ENCODE measurements at places on chromosomes 5 and 9.

DNA sequence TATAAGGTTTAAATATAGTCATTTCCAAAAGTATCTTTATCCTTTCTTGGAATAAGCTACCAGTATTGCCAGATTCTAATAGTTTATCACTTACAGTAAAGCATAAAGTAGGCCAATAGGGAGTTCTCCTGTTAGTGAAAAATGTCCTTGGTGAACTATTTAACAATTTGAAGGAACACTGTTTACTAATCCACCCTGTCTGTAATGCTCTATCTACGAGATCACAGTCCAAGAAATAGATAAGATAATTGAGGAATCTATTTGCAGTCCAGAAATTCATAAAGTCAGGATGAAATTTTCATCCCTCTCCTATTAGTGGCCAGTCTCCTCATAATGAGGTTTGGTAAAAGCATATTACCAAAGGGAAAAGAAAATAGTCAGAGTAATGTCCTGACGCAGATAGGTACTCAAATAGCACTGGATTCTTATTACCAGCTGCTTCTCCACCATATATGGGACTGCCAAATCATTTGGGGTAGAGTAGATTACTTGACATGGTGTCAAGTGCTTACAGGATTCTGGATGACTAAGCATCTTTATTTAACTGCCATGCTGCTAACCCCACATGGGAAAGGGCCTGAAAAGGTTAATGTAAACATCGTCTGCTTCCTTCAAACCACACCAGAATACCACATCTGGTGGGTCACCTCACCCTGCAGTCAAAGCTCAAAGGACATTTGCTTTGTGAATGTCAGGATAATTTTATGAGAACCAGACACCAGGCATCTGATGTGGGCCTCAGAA is 808.1 kb downstream of the EFNA5 start:
- DNase-seq = no peak

DNA sequence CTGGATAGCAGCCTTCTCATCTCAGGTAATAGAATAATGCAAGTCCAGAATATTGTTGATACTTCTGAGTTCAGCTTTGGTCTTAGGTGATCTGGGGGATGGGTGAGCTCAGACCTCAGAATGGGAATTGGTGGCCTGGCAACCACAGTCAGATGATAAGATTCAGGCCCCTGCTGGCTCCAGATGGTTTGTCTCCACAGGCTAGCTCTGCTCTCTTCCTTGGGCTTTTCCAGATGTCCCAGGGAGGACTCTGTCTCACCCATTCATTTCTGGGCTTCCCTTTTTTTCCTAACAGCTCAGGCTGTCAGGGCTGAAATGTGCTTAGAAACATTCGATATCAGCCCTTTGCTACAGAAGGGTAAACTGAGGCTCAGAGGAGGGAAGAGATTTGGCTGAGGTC is 17.6 kb upstream of the TNFSF15 start:
- DNase-seq = no peak

- DNase-seq = no peak
Measured at GRCh38 chr9:105219291-105219805, 25.1 kb upstream of the SLC44A1 start.

DNA sequence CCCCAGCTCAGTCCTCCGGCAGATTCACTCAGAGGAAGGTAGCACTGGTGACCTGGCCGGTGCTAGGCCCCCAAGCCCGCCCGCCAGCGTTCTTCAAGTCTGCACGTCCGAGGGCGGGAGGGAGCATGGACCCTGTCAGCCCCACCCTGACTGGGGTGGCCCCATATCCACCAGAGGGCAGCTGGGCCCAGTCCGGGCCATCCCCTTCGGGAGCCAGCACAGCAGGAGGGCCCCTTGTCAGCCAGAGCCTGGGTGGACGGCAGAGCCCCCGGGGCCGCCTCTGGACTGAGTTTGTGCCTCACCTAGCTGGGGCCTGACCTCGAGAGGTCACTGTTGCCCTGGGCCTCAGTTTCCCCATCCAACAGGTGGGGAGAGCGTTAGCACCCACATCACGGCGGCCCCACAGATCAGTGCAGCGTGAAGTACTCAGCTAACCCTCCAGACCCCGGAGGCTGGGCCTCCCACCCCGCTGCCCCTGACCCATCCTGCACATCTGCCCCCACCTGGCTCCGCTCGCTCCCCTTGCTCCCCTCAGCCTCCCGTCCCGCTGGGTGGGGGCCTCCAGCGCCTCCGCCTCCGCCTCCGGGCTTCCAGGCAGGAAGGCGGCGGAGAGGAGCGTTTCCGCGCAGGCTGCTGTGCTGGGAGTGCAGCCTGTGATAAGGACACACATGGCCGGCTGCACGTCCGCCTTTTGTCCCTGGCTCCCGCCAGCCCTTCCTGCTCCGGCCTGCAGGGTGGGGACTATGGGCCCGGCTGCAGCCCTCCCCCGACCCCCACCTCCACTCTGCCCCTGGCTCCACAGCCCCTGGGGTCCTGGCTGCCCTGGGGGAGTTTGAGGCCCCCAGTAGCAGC is 16.6 kb upstream of the EGFL7 start:
- peak; percentile 67 for DNase-seq

DNA sequence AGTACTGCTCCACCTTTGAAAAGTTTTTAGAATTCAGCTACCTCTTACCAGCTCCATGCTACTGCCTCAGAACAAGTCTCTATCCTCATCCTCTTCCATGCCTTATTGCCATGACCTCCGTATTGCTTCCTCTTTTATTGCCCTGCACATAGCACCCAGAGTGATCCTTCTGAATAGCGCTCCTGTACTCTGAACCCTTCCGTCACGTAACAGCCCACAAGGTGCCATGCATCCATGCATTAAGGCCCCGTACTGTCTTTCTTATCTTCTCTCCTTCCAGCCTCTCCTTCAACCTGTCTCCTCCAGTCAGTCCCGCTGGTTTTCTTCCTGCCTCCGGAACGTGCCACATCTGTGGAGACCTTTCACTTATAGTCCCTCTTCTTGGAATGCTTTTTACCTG is 273.3 kb upstream of the SEMA6A start:
- no peak for DNase-seq

DNA sequence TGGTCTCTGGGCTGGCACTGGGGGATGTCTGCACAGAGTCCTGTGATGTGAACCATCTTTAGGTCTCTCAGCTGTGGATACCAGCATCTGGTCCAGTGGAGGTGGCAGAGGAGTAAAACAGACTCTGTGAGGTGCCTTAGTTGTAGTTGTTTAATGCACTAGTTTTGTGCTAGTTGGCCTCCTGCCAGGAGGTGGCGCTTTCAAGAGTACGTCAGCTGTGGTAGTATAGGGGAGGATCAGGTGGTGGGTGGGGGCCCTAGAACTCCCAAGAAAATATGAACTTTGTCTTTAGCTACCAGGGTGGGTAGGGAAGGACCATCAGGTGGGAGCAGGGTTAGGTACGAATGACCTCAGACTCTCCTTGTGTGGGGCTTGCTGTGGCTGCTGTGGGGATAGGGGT is 197.1 kb downstream of the TMC1 start:
- DNase-seq = no peak

GRCh38 chr5:173328844-173329490 is 753 bp upstream of the STC2 start:
- no peak for DNase-seq

- no peak for DNase-seq
Measured at GRCh38 chr5:172071309-172071875, 65.0 kb upstream of the FBXW11 start.

GRCh38 chr5:93107805-93108520 is 473.1 kb downstream of the NR2F1-AS1 start:
- no peak for DNase-seq

DNA sequence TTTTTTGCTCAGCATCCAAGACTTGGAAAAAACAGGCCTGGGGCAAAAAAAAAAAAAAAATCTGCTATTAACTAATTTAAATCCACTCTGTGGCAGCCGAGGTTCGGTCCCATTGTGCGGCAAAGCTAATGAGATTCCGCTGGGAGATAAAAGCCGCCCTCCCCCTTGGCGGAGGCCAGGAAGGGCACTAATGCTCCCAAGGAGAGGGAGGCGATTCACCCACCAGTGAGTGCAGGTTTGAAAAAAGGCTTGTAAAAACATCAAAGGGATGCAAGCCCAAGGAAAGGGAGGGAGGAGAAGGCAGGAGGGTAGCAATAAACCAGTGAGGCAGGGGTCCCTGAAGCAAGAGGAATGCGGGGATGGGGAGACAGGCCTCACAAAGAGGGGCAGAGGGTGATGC is 129.5 kb upstream of the RAPGEF1 start:
- no peak for DNase-seq

- DNase-seq = no peak
Measured at GRCh38 chr5:167587772-167588437, 703.5 kb upstream of the WWC1 start.

DNA sequence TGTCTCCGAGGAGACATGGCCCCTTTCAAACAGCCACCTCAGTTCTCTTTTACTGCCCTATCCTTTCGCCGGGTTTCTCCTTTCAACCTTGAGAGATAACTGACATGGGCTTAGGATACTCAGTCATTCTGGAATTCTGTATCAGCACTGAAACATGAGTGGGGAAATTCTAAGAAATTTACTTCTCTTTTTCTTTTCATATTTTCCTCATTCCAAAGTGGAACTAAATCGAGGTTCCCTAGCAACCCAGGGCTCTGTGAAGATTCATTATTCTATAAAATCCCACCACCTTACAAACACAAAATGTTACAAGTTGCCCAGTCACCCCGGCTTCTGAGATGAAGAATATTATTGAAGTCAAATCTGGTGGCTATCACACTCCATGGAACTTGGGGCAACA is 319.2 kb downstream of the ENC1 start:
- DNase-seq = no peak

- no peak for DNase-seq
Measured at GRCh38 chr9:87014436-87014835, 67.1 kb upstream of the GAS1 start.

- no peak for DNase-seq
Measured at GRCh38 chr5:139378941-139379361, 4.1 kb downstream of the SLC23A1 start.

GRCh38 chr9:19199012-19199411 is 31.5 kb upstream of the DENND4C start:
- no peak for DNase-seq

- peak; percentile 44 for DNase-seq
Measured at GRCh38 chr5:168987543-168988300, 313.2 kb downstream of the SLIT3 start.
